ENCODE measurements at places on chromosomes 3 and 15.

GRCh38 chr15:42121021-42121420, 26.7 kb upstream of the PLA2G4D start:
- DNase-seq, result no peak

GRCh38 chr3:3735919-3736318, 63.3 kb upstream of the LRRN1 start:
- no peak for DNase-seq

- DNase-seq, result no peak
Measured at GRCh38 chr15:88873786-88874185, 21.6 kb downstream of the HAPLN3 start.

GRCh38 chr3:106675451-106675850, 701.8 kb upstream of the CCDC54 start:
- no peak for DNase-seq

GRCh38 chr3:172704001-172704400, 6.9 kb downstream of the NCEH1 start:
- no peak for DNase-seq

GRCh38 chr3:45516829-45517228, 77.7 kb upstream of the LIMD1 start:
- no peak for DNase-seq

GRCh38 chr3:31355807-31356206, 176.9 kb upstream of the STT3B start:
- DNase-seq, result no peak

DNA sequence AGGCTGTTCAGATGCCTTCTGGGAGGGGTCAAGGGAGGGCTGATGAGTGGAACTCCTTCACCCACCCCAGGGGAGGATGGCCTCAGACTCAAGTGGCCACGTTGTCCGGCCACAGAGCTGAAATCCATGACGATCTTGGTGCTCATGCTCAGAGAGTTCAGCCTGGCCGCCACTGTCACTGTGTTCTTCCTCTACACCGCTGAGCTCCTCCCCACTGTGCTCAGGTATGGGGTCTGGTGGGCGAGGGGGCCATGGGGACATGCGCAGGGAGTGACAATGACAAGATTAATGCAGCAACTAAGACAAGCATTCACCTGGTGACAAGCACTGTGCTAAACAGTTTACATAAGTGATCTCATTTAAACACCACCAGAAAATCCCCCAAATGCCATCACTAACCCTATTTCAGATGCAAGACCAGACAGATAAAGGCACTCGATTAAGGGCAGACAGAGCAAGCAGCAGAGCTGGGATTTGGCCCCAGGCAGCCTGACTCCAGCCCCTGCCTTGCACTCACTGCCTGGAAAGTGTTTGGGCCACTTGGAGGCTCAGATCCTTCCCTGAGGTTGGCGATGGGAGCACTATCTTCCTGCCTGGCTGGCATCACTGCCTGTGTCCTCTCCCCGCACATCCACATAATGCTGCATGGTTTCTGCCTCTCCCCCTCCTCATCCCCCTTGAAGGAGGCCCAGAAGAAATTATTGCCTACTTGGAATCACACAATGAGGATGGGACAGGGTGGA, 30.9 kb upstream of the XYLB start:
- DNase-seq, result no peak

DNA sequence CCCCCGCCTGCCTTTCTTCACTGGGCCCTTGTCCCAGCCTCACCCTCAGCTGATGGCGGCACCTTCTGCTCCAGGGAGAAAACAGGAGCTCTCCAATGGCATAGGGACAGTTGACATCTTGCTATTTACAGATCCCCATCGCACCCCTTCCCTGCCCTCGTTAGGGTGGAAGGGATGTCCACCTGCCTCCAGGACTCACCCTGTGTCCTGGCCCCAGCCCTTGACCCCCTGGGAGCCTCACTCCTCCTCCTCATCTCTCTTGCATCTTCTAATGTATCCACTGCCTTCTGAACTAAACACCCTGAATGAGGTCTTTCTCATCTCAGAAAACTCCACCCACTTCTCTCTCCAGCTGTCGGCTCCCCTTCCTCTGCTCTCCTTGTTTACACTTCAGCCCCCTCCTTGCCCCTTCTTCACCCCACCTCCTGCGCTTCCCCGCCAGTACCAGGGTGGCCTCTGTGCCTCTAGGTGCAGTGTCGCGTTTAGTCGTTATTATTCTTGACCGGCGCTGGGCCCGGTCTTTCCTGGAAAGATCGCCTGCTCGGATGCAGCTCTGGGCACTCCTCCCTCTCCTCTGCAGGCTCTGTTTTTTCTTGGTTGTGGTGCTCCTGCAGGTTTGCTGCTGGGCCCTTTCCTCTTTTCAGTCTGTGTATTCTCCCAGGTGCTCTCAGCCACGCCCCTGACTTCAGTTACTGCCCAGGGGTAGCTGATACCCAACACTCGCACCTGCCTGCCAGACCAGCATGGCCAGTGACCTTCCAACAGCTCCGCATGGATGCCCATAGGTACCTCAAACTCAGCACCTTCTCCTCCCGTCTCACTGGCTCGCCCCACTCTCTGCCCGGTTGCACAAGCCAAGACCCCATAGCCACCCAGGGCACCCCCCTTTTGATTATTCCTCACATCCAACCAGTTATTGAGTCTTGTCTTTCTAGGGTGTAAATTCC, 42.9 kb downstream of the PML start:
- DNase-seq, result no peak

GRCh38 chr15:38012894-38013293, 78.5 kb downstream of the TMCO5A start:
- no peak for DNase-seq

- no peak for DNase-seq
Measured at GRCh38 chr3:50950591-50950990, 275.9 kb downstream of the DOCK3 start.

- DNase-seq, result no peak
Measured at GRCh38 chr3:107142786-107143575, 234.3 kb upstream of the CCDC54 start.

- DNase-seq, result no peak
Measured at GRCh38 chr15:64855205-64855975, 13.7 kb downstream of the PLEKHO2 start.

- no peak for DNase-seq
Measured at GRCh38 chr3:4079339-4080195, 223.6 kb upstream of the SETMAR start.

- DNase-seq, result peak; percentile 10
Measured at GRCh38 chr15:90266061-90266431, 574 bp downstream of the NGRN start.

GRCh38 chr3:141738891-141739363, 829 bp downstream of the RNF7 start:
- no peak for DNase-seq

GRCh38 chr3:32018757-32019564, 37.4 kb downstream of the ZNF860 start:
- no peak for DNase-seq

DNA sequence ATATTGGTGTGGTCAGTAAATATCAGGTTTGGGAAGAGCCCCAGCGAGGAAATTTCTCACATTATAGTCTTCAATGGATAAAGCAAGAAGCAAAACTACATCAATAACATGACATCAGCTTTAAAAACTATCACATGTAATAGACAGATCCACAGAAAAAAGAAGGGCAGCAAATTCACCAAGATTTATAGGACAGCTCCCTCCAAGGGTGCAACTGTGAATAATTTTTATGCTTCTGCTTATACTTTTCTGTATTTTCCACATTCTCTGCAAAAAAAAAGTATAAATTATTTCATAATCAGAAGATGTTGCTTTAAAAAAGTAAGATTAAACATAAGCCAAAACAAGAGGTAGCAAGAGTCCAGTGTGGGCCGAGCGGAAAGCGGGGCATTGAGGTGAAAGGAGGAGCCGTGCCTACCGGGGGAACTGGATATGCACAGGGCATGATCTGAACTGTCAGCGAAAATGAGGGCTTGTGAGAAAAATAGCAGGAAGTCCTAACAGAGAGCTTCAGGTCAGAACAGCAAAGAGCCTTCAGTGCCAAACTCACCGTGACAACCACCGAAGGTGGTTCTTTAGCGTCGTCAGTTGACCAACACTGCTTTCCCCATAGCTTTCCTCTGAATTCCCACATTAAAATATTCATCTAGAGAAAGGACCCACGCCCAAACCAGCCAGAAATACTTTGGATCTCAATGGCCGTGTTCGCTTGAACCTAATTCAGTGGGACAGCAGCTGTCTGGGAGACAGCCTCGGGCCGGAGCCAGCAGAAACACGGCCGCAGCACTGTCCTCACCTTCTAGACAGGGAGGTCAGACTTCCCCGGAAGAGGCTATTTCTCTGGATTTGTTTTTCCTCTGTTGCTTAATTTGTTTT, 59.8 kb downstream of the FAM174B start:
- DNase-seq, result no peak

DNA sequence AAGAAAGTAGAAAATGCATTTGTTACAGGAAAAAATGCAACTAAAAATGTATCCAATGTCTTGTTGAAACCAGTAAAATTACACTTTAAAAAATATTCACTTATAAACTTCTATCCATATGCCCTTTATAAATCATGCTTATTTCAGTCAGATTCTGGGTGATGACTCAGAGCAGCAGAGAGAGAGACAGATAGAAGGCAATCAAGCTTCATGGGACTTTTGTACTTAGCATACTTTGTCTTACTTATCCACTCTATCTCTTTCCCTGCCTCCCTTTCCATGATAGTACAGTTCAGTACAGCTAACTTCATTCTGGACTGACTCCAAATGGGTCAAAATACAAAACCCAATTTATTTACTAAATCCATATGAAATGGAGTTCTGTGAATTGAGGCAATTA, 1438.2 kb downstream of the ZPLD1 start:
- DNase-seq, result no peak

DNA sequence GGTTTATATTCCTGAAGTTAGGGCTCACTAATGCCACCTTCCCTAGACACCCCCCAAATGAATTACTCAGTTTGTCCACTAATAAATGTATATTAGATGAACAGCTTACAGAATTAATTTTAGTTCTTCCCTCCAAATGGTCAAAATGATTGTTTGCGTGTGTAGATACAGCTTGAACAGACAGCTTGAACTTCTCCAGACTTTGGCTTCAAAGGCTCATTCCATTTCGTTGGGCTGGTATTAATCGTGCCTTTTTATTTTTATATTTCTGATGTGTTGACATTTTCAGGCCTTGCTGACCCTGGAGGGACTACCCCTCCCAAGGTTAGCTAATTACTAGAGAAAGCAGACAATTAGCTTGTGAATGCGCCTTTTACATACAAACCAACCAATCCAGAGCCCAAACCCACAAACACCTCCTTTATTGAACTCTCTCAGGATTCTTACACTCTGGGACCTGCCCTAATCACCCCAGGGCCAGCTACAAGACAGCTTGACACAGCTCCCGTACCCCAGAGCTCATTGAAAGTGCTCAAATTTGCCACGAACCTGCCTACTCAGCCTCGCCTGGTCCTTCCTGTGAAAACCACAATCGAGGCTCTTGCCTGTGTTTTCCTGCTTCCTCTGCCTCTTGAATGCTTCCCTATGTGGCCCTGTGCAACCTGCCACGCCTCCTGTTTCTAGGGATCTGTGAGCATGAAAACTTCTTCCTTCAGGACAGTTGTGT, 40.3 kb downstream of the RPL22L1 start:
- no peak for DNase-seq

DNA sequence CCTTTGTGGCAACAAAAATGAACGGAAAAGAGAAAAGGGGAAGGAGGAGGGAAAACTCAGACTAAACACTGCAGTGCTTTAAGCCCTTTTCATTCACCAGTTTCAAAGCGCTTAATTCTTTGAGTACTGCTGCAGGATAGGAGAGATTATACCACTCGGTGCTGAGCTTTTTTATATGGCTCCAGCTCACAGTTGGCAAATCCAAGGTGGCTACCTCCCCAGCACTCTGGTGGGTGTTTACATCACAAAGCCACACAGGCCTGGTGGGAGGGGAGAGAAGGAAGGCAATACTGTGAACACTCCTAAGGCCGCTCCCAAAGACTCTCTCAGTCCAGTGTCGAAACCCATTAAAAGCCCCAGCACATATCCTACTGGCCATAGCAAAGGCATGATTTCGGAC, 191.4 kb downstream of the STT3B start:
- DNase-seq, result no peak

GRCh38 chr15:64460724-64461720, 644 bp downstream of the ZNF609 start:
- peak; percentile 6 for DNase-seq

DNA sequence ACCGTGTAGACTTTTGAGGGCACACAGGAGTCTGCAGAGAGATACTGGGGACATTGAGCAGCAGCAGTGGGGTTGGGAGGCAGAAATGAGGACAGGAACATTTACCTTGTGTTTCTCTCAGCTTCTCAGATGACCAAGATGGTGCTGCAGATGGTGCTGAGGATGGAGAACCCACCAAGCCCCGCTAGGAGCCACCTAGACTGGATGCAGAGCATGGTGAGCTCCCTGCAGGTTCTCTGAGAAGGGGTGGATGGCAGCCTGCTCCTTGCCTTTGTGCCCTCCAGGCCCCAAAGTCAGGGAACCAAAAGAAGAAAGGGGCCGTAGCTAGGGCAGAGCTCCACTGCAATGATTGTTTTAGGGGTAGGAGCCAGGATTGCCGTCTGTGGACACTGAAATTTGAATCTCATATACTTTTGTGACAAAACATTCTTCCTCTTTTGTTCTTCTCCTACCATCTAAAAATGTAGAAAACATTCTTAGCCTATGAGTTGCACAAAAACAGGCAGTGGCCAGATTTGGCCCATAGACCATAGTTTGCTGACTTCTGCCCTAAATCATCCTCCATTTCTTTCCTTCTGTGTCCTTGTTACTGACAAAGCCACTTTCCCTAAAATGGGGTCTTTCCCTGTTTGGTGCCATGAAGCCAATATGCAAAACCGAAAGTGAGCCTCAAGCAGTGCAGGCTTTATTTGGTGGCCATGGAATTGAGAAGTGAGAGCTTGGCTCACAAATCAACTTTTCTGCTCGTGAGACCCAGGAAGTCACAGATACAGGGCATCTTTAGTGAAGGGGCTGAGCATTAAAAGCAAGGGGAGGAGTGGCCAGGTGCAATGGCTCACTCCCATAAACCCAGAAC, 11.9 kb upstream of the MUC20 start:
- DNase-seq, result no peak

DNA sequence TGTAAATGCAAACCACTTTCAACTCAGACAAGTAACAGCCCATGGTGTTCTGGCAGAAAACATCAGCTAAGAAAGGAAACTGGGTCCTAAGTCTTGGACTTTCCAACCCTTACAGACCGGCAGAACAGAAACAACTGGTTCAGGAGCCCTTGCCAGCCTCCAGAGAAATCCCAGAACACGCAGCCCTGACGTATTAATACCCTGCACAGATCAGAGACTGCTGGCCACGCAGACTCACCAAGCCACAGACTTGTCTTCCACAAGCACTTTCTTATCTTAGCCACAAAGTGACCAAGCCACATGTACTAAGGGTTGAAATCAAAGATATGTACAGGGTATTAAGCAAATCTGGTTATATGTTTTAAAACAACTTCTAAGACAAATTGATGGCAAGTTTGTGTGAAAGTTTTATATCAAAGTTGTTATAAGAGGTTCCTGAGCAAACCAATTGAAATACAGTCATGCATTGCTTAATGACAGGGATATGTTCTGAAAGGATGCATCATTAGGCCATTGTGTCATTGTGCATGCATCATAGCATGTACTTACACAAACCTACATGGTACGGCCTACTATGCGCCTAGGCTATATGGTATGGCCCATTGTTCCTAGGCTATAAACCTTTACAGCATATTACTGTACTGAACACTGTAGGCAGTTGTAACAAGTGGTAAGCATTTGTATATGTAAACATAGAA, 36.8 kb downstream of the BTD start:
- no peak for DNase-seq

GRCh38 chr3:180466401-180467011, 135.5 kb upstream of the TTC14 start:
- DNase-seq, result no peak

- DNase-seq, result no peak
Measured at GRCh38 chr3:81910244-81910852, 148.9 kb upstream of the GBE1 start.

- DNase-seq, result no peak
Measured at GRCh38 chr3:11709782-11710181, 66.1 kb upstream of the VGLL4 start.

All from activated CD8-positive, alpha-beta memory T cell treated with anti-CD3 and anti-CD28 coated beads for 4 hours (primary cell).